ENCODE measurements at places on chromosomes 1 and 21.
A peak's percentile ranks its signal among the peaks of the same experiment; 100 is the strongest.

- H3K4me3 ChIP-seq = no peak overlapping the region
- H3K27ac ChIP-seq = peak overlapping the region; percentile 37
- no peak for DNase-seq
These were observed 19.0 kb downstream of the BACE2 start for GRCh38 chr21:41186755-41187536.

DNA sequence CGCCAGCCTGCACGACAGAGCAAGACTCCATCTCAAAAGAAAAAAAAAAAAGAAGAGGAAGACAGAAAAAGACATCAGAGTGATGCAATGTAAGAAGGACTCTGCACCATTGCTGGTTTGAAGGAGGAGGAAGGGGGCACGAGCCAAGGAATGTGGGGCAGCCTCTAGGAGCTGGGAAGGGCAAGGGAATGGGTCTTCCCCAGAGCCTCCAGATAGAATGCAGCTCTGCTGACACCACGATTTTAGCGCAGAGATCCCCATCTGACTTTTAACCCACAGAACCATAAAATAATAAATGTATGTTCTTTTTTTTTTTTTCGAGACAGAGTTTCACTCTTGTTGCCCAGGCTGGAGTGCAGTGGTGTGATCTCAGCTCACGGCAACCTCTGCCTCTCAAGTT lies 33.9 kb upstream of the LAMC2 start:
- H3K27ac ChIP-seq = peak overlapping the region; percentile 65
- no peaks in the 10 kb centered on the region for H3K27me3 ChIP-seq
- H3K4me3 ChIP-seq = no peak overlapping the region
- H3K36me3 ChIP-seq = no peaks in the 10 kb centered on the region
- no peak for DNase-seq

GRCh38 chr1:78113156-78113916 lies 67.6 kb downstream of the GIPC2 start:
- H3K36me3 ChIP-seq = no peaks in the 10 kb centered on the region
- H3K27me3 ChIP-seq = no peaks in the 10 kb centered on the region
- DNase-seq = no peak
- H3K4me1 ChIP-seq = no peaks in the 10 kb centered on the region
- H3K4me3 ChIP-seq = no peak overlapping the region

GRCh38 chr1:50424045-50424883 lies 1.0 kb upstream of the DMRTA2 start:
- H3K27ac ChIP-seq = no peak overlapping the region
- peaks cover 99% of the 10 kb centered on the region for H3K27me3 ChIP-seq
- H3K4me3 ChIP-seq = peak overlapping the region; percentile 67
- H3K4me1 ChIP-seq = peaks cover 37% of the 10 kb centered on the region
- peaks cover 6% of the 10 kb centered on the region for H3K36me3 ChIP-seq

GRCh38 chr21:45427331-45428271 lies 22.6 kb downstream of the COL18A1 start:
- H3K27me3 ChIP-seq = peaks cover 2% of the 10 kb centered on the region
- no peak for DNase-seq
- peaks cover 16% of the 10 kb centered on the region for H3K4me1 ChIP-seq
- no peak overlapping the region for H3K27ac ChIP-seq

GRCh38 chr1:175319912-175320230 lies 127.3 kb upstream of the KIAA0040 start:
- H3K4me3 ChIP-seq = no peak overlapping the region
- H3K4me1 ChIP-seq = peaks cover 5% of the 10 kb centered on the region

- peak overlapping the region; percentile 98 for H3K4me3 ChIP-seq
- H3K27me3 ChIP-seq = no peaks in the 10 kb centered on the region
- peaks cover 37% of the 10 kb centered on the region for H3K4me1 ChIP-seq
- H3K27ac ChIP-seq = peak overlapping the region; percentile 91
- DNase-seq = no peak
These were observed 712 bp downstream of the RAB13 start for GRCh38 chr1:153985341-153985912.

DNA sequence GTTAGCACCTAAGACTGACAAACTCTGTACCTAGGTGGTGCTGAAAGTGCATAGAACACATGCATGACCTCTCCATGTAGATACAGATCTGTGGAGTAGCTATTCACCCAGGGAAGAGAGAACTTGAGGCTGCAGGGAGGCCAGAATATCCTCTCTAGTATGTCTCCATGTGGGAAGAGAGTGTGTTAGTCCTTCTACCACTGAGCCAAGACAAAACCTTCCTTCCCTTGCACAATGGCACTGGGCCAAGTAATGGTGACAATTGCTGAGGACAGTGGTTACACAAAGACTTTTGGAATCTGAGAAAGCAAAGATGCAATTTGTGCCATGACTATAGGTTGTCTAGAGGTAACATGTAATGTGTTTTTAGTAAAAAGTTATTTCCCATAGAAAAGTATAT lies 52.3 kb downstream of the C1orf198 start:
- no peaks in the 10 kb centered on the region for H3K27me3 ChIP-seq
- H3K27ac ChIP-seq = no peak overlapping the region
- H3K36me3 ChIP-seq = peaks cover 18% of the 10 kb centered on the region
- no peak for DNase-seq

DNA sequence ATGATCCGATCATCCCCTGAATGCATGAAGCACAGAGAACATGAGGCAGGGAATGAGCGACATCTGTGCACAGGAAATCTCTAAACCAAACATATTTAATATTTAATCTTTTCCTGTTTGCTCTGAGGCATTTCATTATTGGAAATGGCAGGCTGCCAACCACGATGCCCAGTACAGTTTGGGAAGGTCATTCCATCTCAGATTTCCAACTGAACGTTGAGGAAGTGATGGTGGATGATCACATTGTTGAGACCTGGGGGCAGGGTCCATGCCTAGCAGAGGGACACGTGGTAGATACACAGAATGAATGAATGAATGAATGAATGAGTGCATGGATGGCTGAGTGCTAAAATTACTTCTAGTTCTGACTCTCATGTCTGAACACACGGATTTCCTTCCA lies 15.9 kb upstream of the FASLG start:
- no peaks in the 10 kb centered on the region for H3K27me3 ChIP-seq
- no peak overlapping the region for H3K4me3 ChIP-seq
- no peak overlapping the region for H3K27ac ChIP-seq
- peaks cover 3% of the 10 kb centered on the region for H3K4me1 ChIP-seq
- DNase-seq = no peak
- H3K36me3 ChIP-seq = no peaks in the 10 kb centered on the region

DNA sequence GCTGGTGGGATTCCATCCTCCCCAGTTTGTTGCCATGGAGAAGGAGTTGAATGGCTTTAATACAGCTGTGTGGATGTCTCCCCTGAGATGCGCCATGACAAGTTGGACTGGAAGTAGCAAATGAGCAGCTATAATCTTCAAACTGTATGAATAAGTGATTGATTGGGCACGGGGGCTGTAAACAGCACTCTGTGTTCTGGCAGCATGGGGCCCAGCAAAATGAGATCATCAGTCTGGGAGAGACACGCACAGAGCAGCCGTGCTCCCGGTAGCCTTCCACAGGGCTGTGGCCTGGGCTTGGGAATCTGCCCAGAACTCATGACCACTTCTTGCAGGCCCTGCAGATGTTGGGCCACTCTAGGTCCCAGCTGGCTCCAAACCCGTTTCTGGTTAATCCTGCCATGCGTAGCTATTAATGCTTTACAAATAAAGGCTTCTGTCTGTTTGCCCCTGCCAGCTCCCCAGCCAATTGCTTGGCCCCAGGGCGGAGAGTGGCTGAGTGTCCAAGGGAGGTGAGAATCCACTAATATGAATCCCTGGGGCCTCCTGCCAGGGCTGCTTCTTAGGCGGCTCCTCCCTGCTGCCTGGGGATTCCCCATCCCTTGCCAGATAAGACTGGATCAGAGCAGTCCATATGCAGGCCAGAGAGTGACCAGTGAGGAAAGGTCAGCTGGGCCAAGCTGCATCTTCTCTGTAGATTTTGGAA lies 642.9 kb downstream of the AJAP1 start:
- peaks cover 22% of the 10 kb centered on the region for H3K4me1 ChIP-seq
- no peak for DNase-seq
- H3K4me3 ChIP-seq = no peak overlapping the region
- no peak overlapping the region for H3K27ac ChIP-seq

DNA sequence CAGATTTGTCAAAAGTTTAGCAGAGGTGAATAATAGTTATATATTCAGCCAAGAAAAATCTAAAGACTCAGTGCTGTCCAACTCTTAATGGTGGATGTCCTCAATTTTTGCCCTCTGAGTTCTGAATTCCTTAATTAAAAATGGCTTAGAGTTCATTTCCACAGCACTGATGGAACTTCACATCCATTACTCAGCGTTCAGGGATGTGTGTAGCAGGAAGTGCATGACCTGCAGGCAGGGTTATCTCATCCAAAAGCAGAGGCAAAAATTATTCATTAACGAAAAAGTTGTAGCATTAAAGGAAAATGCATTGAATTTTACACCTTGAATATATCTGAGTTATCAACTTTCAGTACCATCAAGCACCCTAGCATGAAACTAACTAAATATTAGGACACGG lies 96.7 kb downstream of the ZP4 start:
- no peaks in the 10 kb centered on the region for H3K36me3 ChIP-seq
- peaks cover 4% of the 10 kb centered on the region for H3K4me1 ChIP-seq
- H3K27ac ChIP-seq = no peak overlapping the region
- no peak overlapping the region for H3K4me3 ChIP-seq
- no peaks in the 10 kb centered on the region for H3K27me3 ChIP-seq
- DNase-seq = no peak

- no peaks in the 10 kb centered on the region for H3K27me3 ChIP-seq
- H3K36me3 ChIP-seq = no peaks in the 10 kb centered on the region
- peak overlapping the region; percentile 78 for H3K27ac ChIP-seq
- no peak for DNase-seq
- H3K4me3 ChIP-seq = peak overlapping the region; percentile 14
These were observed 826 bp downstream of the LAPTM5 start for GRCh38 chr1:30756545-30757351.

DNA sequence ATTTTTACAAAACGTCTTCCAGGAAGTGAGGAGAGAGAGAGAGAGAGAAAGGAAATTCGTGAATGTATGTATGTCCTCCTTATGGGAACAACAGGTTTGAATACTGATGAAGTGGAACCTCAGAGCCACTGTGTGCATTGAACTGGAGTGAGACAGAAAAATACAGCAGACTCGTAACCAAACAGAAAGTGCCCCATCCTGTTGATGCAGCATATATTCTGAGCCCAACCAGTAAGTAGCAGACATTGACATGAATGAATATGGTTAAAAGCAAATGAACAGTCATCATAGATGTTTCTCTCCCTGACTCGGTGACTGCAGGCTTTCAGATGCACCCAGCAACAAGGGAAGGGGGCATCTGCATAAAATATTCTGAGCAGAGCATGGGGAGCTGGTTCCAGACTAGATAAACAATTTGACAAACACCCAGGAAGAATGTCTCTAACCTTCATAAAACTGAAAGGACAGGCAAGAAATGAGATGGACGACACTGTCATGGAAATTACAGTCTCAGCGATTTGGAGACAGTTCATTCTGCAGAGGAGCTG lies 471.0 kb upstream of the PBX1 start:
- peaks cover 2% of the 10 kb centered on the region for H3K36me3 ChIP-seq
- H3K27ac ChIP-seq = no peak overlapping the region
- no peak for DNase-seq
- H3K27me3 ChIP-seq = no peaks in the 10 kb centered on the region
- no peak overlapping the region for H3K4me3 ChIP-seq
- no peaks in the 10 kb centered on the region for H3K4me1 ChIP-seq

- H3K4me3 ChIP-seq = no peak overlapping the region
- H3K4me1 ChIP-seq = peaks cover 23% of the 10 kb centered on the region
- no peak overlapping the region for H3K27ac ChIP-seq
- DNase-seq = no peak
- H3K36me3 ChIP-seq = no peaks in the 10 kb centered on the region
These were observed 34.9 kb downstream of the CDC14A start for GRCh38 chr1:100387209-100387608.

DNA sequence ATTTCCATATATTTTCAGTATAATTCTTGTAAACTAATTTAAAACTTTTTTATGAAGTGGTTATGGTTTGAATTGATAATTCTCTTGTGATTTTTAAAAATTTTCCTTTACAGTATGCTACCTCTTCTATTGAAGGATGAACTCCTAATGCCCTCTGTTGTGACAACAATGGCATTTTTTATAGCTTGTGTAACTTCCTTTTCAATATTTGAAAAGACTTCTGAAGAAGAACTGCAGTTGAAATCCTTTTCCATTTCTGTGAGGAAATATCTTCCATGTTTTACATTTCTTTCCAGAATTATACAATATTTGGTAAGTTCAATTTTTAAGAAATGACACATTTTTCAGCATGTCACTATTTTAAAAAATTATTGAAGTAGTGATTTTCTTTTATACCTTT lies 61.4 kb downstream of the ALG6 start:
- peaks cover 27% of the 10 kb centered on the region for H3K36me3 ChIP-seq
- H3K4me1 ChIP-seq = no peaks in the 10 kb centered on the region
- H3K4me3 ChIP-seq = no peak overlapping the region
- no peak overlapping the region for H3K27ac ChIP-seq

- peaks cover under 1% of the 10 kb centered on the region for H3K27me3 ChIP-seq
- H3K4me1 ChIP-seq = peaks cover 17% of the 10 kb centered on the region
- no peaks in the 10 kb centered on the region for H3K36me3 ChIP-seq
- DNase-seq = no peak
- no peak overlapping the region for H3K4me3 ChIP-seq
These were observed 82.0 kb upstream of the RUNX3 start for GRCh38 chr1:25011943-25012638.

DNA sequence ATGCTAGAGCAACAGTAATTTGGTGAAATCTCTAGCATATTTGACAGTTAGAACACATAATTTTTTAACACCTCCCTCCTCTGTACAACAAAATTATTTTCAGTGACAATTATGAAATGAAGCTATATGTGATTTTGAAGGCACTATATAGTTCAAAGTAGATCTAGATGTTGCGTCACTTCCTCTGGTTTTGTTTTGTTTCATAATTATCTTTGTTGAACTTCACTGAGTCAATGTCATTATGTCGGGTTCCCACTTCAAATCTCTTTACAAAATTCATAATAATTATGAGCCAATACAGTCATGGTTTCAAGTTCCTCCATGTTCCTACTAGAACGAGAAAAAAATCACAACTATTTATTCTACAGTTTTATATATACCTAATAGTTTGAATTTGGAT lies 254.8 kb upstream of the PLXNA2 start:
- H3K4me3 ChIP-seq = no peak overlapping the region
- H3K27me3 ChIP-seq = no peaks in the 10 kb centered on the region
- H3K27ac ChIP-seq = no peak overlapping the region
- DNase-seq = no peak
- H3K4me1 ChIP-seq = no peaks in the 10 kb centered on the region

GRCh38 chr1:190104961-190105360 lies 372.7 kb downstream of the BRINP3 start:
- no peaks in the 10 kb centered on the region for H3K27me3 ChIP-seq
- no peaks in the 10 kb centered on the region for H3K36me3 ChIP-seq
- DNase-seq = no peak
- H3K27ac ChIP-seq = no peak overlapping the region

- H3K4me1 ChIP-seq = peaks cover 6% of the 10 kb centered on the region
- peaks cover 5% of the 10 kb centered on the region for H3K27me3 ChIP-seq
- no peak for DNase-seq
- H3K4me3 ChIP-seq = peak overlapping the region; percentile 49
These were observed 17.3 kb upstream of the TTLL10 start for GRCh38 chr1:1156140-1157032.

DNA sequence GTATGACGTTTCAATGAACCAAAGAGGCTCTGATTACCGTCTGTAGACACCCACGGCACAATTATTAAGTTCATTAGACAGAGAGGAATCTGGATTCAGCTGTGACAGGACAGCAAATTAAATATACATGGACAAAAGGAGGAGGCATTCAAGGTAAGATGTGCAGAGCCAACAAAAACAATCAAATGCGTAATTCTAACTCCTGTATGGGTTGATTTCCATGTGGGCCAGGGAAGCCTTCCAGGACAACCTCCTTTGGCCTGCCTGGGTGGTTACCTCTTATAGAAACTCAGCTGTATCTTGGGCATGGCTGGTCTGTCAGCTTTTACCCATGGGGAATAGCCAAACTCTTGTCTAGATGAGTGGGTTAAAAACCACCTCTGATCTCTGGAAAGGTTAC lies 43.8 kb downstream of the CCN1 start:
- H3K36me3 ChIP-seq = peaks cover 35% of the 10 kb centered on the region
- peaks cover 8% of the 10 kb centered on the region for H3K4me1 ChIP-seq
- no peak for DNase-seq
- no peak overlapping the region for H3K27ac ChIP-seq
